ENCODE measurements at places on chromosomes 3 and 15.
A peak's percentile ranks its signal among the peaks of the same experiment; 100 is the strongest.

DNA sequence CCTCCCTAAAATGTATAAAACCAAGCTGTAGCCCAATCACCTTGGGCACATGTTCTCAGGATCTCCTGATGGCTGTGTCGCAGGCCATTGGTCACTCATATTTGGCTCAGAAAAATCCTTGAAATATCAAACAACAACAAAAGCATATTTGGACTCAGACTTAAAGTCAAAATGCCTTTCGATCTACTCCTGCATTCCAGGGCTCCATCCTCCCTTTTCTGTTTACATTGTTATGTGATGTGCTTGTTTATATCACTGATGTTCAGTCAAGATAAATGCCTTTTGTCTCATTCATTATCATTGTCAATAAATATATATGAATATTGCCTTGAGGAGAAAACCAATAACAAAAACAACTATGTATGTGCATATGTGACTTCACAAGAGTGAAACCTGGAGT is 31.7 kb downstream of the HGD start:
- DNase-seq = no peak

DNA sequence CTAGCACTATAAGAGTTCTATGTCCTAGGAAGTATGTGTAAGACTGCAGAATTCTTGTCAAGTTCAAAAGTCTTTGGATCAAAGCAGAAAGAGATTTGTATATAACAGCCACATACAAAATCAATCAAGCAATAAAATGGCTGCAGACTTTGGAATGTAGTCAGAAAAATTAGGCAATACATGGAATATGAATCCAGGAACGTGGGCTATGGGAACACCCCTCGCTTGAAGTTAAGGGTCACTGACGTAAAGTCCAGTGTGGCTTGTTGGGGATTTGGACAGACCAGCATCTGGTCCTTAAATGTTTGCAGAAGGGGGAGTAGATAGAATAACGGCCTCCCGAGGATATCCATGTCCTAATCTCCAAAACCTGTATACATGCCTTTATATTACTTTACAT is 178.6 kb downstream of the ADAMTS9 start:
- DNase-seq = no peak

GRCh38 chr3:187702507-187703033 is at the start of gene RTP2:
Gene RTP2, minus strand, starts transcription at chr3:187702557. Its CDS starts 429 bp downstream, at chr3:187702128.
- no peak for DNase-seq

DNA sequence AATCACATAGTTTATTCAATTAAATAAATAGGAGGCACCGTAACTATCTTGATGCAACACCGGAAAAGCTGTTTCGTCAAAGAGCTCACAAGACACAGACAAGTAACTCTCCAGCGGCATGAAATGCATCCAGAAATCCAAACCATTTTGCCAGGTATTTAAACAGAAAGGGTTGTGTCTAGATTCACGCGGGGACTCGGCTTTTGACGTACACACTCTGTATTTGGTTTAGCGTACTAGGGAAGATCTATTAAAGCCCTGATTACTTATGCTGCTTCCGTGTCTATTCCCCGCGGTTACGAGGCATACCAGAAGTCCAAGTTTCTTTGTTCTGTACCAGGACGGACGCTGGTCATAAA is 718 bp downstream of the BNIP2 start:
- peak; percentile 34 for DNase-seq

- no peak for DNase-seq
These were observed 77.1 kb downstream of the PDZRN3 start for GRCh38 chr3:73547427-73548248.
